Large intestine (tissue), 12 donors: ENCODE measurements at places on chromosomes 16 and 17. TPM values are rescaled to one million over a fixed set of nuclear protein-coding genes. Genes with fewer than 3 reads are reported as not detected.

GRCh38 chr16:70788668-70789594 lies 12.0 kb downstream of the VAC14 start:
- no peak overlapping the region for H3K27ac ChIP-seq
- H3K4me1 ChIP-seq: no peaks in the 10 kb centered on the region
- peak; percentile 22 for DNase-seq
- no peak overlapping the region for H3K4me3 ChIP-seq

DNA sequence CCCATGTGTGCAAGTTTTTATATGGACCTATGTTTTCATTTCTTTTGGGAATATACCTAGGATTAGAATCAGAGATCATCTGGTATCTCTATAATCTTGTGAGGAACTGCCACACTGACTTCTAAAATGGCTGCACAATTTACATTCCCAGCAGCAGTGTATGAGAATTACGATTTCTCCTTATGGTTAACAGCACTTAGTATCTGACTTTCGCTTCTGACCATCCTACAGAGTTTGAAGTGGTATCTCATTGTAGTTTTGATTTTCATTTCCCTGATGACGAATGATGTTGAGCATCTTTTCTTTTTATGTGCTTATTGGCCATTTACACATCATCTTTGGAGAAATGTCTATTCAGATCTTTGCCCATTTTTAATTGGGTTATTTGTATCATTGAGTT lies 10.0 kb downstream of the C16orf96 start:
- H3K4me3 ChIP-seq: no peak overlapping the region
- no peaks in the 10 kb centered on the region for H3K36me3 ChIP-seq
- no peak for DNase-seq

- no peaks in the 10 kb centered on the region for H3K27me3 ChIP-seq
- DNase-seq: no peak
- H3K36me3 ChIP-seq: no peaks in the 10 kb centered on the region
- peaks cover 18% of the 10 kb centered on the region for H3K4me1 ChIP-seq
- H3K4me3 ChIP-seq: no peak overlapping the region
Observed at GRCh38 chr16:11610121-11610505, 23.4 kb upstream of the LITAF start.

- peak overlapping the region; percentile 1 for H3K4me3 ChIP-seq
- no peaks in the 10 kb centered on the region for H3K27me3 ChIP-seq
- peak overlapping the region; percentile 49 for H3K27ac ChIP-seq
- peak; percentile 34 for DNase-seq
Observed at GRCh38 chr17:41678907-41679739, 9.6 kb upstream of the EIF1 start.

The CCL16 gene
- polyA plus RNA-seq: 0.19 TPM
